ENCODE measurements at places on chromosomes 4 and X.

DNA sequence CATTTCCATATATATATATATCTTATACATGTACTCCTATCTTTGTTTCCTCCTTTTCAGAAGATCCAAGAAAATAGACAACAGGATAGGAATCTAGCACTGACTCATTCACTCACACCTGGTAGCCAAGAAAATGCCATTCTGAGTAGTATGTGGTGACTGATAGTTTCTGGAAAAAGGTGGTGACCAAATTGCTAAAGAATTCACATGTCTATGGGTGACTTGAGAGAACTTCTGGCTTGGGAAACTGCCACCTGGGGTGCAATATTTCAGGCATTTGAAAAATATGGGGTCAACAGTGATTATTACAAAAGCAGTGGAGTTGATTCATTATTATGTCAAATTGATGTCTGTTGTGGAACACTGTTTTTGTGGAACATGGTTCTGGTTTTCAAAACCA lies 605.1 kb downstream of the PCDH18 start:
- DNase-seq: no peak

- DNase-seq: no peak
These were observed 35.4 kb upstream of the STS start for GRCh38 chrX:7112071-7112470.

GRCh38 chr4:136713140-136713539 lies 819.2 kb downstream of the PCDH18 start:
- no peak for DNase-seq

DNA sequence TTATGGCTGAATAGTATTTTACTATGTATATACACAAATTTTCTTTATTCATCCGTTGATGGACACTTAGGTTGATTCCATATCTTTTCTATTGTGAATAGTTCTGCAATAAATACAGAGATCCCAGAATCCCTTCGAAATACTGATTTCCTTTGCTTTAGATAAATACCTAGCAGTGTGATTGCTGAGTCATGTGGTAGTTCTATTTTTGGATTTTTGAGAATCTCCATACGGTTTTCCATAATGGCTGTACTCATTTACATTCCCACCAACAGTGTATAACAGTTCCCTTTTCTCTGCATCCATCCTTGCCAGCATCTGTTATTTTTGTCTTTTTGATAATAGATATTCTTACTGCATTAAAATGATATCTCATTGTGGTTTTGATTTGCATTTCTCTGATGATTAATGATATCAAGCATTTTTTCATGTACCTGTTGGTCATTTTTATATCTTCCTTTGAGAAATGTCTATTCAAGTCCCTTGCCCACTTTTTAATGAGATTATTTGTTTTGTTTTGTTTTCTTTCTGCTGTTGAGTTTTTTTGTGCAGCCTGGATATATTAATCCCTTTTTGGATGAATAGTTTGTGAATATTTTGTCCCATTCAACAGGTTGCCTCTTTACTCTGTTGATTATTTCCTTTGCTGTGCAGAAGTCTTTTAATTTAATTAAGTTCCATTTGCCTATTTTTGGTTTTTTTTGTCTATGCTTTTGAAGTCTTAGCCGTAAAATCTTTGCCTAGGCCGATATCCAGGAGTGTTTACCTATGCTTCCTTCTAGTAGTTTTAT lies 466.7 kb upstream of the TENM3 start:
- DNase-seq: no peak

GRCh38 chr4:81350040-81350439 lies 121.7 kb downstream of the RASGEF1B start:
- DNase-seq: no peak

- no peak for DNase-seq
These were observed 40.6 kb downstream of the MRPL1 start for GRCh38 chr4:77903186-77903585.

- DNase-seq: no peak
These were observed 1496.1 kb upstream of the IGFBP7 start for GRCh38 chr4:58606303-58606702.

- DNase-seq: peak; percentile 54
These were observed 8.6 kb upstream of the JADE3 start for GRCh38 chrX:46903458-46904242.

DNA sequence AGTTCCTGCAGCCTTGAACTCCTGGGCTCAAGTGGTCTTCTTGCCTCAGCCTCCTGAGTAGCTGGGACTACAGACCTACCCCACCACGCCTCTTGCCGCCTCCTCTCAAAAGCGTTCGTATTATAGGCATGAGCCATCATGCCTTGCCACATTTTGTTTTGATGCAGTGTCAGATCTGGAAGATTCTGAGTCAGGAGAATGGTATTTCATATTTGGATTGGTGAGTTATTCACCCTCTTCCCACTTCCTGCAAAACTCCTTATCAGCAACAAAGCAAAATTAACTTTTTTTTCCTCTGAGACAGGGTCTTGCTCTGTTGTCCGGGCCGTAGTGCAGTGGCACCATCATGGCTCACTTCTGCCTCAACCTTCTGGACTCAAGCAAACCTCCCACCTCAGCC lies 29.6 kb downstream of the REST start:
- DNase-seq: no peak

DNA sequence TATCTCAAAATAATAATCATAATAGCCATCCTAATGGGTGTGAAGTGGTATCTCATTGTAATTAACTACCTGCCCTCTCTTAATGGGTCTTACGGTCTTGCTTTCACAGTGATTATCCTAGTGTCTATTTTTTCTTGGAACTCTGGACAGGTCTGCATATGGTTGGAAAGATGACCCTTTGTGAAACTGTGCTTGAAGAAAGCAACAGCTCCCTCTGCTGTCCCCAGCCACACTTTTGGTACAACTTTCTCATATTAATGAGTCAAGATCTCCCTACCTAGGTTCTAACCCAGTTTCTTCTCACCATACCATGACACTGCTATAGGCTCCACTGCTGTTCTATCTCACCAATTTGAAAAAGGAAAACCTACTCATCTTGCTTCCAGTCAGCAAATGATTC lies 2.4 kb downstream of the TFDP3 start:
- DNase-seq: no peak

DNA sequence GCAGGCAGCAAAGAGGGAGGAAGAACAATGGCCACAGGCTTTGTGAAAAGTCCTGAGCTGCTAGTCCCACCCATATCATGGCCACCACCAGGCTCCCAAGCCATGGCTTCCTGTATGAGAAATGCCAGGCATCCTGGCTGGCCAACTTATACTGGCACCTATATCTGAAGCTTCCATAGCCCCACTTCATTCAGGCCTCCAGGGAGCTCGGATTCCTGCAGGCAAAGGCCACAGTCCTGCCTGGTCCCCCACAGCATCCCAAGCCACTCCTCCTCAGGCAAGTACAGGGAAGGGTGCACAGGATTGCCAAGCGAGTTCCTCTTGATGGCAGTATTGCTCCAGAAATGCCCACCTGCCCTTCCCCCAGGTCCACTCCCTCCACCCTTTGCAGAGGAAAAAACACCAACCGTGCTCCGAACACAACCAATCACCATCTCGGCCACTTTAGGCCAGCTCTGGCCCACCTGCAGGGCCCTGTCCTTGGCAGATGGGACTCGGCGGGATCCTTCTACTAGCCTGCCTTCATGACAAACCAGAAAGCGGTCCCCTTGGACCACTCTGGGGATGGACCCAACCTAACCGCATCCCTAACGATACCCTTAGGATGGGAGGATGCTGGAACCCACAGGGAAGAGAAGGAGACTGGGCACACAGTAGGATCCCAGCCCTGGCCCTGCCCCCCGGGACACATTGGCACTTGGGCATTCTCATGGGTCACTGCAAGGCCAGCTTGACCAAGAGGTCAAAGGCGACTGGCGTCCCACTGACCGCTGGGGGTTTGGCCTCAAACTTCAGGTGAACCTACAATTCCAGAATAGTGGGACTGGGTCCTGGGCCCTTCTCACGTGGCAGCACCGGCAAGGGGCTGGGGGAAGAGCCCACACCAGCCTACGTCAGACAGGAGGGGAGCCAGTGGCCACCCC lies 220.4 kb upstream of the AGTR2 start:
- no peak for DNase-seq

GRCh38 chr4:163587867-163588266 lies 93.4 kb downstream of the TMA16 start:
- DNase-seq: no peak

GRCh38 chr4:137387924-137388323 lies 144.4 kb downstream of the PCDH18 start:
- DNase-seq: no peak

GRCh38 chr4:95048296-95048695 lies 290.5 kb downstream of the BMPR1B start:
- DNase-seq: no peak

GRCh38 chr4:137427411-137427810 lies 104.9 kb downstream of the PCDH18 start:
- DNase-seq: no peak

GRCh38 chr4:149933883-149934282 lies 118.2 kb upstream of the IQCM start:
- no peak for DNase-seq

All from activated naive CD4-positive, alpha-beta T cell treated with Interleukin-2 at 50 U/mL for 16 hours (primary cell).